ENCODE measurements at places on chromosomes 1 and 21.

- DNase-seq, result no peak
Observed at GRCh38 chr1:67059346-67059745, 5.4 kb upstream of the SLC35D1 start.

DNA sequence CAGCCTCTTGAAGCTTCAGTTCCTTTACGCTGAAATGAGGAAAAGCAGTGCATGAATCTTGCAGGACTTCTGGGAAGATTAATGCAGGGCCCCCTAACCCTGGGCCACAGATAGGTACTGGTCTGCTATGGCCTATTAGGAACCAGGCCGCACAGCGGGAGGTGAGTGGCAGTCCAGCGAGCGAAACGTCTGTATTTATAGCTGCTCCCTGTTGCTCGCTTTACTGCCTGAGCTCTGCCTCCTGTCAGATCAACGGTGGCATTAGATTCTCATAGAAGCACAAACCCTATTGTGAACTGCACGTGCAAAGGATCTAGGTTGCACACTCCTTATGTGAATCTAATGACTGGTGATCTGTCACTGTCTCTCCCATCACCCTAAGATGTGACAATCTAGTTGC, 130.2 kb downstream of the CHRM3 start:
- DNase-seq, result no peak

DNA sequence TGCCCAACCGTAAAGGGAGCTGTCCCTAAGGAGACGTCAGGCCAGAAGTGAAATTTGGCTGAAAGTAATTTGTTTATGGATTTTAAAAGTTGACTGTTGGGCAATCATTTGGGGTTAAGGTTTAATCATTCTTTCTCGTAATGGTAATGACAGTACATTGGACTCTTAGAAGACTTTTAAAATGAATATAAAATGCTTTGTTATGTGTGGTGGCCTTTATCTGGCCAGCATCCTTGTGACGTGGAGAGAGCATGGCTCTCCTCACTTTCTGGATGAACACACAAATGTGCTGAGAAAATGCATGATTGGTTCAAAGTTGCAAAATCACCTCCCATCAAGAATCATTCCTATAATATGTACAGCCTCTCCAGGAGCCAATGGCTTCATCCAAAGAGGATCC, 160.2 kb downstream of the DHRS3 start:
- DNase-seq, result no peak

DNA sequence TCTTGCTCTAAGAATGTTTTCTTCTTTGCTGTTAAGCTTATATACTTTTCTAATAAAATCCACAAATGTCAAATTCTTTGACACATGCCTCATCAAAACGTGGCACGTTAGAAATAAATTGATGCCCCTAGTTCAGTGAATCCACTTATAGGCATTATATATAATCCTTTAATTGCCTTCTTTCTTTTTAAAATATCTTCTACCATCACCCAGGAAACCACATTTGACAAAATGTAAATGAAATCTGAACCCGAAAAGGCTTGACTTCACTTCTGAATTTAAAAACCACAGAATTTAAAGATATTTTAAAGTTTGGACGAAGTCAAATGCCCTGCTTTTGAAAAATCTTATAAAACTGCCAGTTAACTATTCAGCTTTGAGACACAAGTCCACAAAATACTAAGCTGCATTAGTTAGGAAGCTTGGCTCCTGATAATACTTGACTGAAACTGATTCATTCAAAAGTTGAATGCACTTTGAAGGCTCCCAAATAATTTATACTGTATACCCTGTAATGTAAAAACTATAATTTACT, 22.4 kb upstream of the KIFAP3 start:
- DNase-seq, result no peak

GRCh38 chr1:106232128-106232527, 824.3 kb upstream of the PRMT6 start:
- no peak for DNase-seq
